Inflammatory macrophage treated with lipopolysaccharide for 4 hours (primary cell): ENCODE measurements at places on chromosomes 1 and 21.

- no peak for DNase-seq
These were observed 29.7 kb downstream of the FAM151A start for GRCh38 chr1:54593571-54594160.

GRCh38 chr21:35266546-35266945 lies 217.4 kb upstream of the RUNX1 start:
- DNase-seq = no peak

DNA sequence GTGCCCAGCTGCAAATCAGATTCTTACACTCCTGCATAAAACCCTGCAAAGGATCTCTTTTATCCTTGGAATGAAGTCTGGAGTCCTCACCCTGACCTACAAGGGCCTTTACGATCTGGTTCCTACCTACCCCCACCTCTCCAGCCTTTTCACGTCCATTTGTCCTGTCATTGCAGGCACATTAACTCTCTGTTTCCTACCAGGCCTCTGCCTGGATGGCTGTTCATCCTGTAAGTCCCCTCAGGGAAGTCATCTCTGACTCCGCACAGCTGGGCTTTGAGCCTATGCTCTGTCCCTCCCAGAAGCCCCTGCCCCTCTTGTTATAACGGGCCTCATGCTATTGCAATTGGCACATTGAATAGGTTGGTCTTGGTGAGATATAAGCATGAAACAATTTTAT lies 96.8 kb upstream of the USP24 start:
- DNase-seq = no peak

DNA sequence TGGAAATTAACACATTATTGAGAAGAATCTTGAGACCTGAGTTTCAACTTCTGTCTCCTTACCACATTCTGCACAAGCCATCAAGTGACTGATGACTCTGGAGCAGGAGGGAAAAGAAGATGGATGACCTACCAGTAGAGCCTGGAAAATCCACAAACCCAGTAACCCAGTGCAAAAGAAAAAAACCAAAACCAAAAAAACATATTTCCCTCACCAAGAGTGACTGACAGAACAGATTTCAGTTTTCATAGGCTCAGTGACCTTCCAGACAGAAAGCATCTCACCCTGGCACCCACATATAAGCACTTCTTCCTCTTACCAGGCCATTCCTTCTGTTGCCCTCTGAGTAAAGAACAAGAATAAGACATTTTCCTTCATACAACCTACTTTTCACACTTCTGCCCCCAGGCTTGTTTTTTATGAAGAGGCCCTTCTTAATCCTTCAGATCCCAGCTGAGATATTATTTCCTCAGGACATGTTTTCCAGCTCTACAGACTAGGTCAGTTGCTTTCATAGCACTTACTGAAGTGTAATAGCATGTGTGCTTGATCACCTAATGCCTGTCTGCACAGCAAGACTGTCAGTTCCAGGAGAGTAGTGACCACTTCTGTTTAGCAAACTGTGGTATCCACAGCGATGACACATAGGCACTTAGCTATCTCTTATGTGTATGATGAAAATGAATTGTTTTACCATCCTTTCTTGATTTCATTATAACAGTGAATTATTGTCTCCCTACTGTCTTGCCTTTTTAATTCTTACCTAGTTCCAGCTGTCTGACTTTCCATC lies 4.0 kb downstream of the TSACC start:
- peak; percentile 59 for DNase-seq

DNA sequence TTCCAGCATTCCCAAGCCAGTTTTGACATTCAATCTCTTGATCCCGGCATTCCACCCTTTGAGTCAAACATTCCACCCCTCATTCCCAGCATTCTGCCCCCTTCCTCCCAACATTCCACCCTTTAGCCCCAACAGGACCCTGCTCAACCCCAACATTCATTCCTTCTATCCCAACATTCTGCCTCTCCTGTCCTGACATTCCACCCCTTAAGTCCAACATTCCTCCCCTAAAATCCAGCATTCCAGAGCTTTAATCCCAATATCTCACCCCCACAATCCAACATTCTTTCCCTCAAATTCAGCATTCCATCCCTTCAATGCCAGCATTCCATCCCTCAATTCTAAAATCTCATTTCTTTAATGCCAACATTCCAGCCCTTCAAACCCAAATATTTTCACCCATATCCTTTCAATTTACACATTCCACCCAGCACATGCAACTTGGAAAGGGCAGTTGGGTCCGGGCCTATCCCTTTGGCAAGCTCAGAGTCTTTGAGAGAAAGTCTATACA lies 22.9 kb downstream of the DDX20 start:
- DNase-seq = no peak

DNA sequence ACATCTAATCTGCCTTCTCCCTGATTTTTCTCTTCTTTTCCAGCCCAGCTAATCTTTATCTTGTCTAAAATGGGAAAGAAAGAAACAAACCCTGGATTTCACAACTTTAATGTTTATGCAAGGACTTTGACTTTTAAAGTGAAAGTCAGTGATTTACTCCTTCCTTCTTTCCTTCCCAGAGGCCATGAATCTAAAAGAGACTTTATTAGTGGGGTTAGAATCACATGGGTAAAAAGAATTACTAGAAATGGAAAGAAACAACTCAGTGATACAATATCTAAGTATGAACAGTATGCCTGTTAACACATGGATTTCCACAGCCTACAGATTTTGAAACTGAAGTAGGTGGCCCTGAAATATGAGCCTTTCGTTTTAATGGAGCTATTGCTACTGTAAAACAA lies 59.8 kb upstream of the KCNK2 start:
- DNase-seq = no peak

DNA sequence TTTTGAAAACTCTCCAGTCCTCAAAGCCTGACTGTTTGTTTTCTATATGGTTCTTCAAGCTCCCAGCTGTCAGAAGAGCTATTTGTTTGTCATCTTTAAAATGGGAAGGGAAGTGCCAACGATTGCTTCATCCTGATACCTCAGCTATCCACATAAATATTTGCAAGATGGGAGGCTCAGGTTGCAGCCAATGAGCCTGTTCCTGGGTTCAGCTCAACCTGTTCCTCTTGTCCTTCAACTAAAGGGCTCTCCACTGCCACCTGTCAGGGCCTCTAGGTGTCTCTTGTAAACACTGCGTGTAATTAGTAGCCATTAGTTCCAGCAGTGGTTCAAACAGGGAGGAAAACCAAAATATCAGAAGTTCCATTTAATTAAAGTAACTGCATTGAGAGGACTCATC lies 445.1 kb downstream of the AJAP1 start:
- DNase-seq = no peak

DNA sequence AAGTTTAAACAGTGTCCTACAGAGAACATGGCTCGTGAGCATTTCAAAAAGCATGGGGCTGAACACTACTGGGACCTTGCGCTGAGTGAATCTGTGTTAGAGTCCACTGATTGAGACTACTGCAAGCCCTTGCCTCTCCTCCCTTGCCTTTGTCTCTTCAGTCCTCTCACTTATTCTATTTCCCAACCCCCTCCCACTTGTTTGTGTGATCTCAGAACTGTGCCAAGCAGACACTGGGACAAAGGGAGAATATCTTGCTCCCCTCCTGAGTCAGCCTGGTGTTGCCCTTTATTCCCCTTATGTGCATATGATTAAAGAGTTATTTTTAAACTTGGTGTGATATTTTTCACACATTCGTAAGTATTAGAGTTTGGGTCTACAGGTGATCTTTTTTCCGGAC lies 11.1 kb upstream of the RPRD2 start:
- DNase-seq = peak; percentile 50

- DNase-seq = no peak
These were observed 83.3 kb downstream of the MAP3K7CL start for GRCh38 chr21:29213513-29214385.

DNA sequence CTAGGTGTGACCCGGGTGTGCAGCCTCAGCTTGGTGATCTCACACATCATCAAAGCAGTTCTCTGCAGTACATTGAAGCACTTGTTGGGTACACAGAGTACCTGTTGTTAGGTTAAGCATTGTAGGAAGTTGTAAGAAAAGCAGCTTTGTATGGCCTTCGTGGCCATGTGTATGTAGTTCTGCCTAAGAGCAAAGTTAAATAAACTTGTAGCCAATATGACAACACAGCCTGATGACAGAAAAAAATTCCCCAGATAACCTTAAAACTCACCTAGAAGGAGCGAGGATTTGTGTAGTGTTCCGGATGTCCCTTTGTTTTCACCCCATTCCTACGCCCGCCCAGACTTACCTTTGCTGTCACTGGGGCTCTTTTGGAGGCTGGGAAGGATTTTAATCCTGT lies 48.0 kb downstream of the DISC1 start:
- no peak for DNase-seq

GRCh38 chr1:204863024-204863423 lies 7.6 kb upstream of the NFASC start:
- DNase-seq = no peak

- DNase-seq = no peak
These were observed 18.6 kb downstream of the AZIN2 start for GRCh38 chr1:33099290-33100118.

GRCh38 chr1:169892927-169893644 lies 610 bp downstream of the SCYL3 start:
- peak; percentile 34 for DNase-seq

GRCh38 chr1:205235951-205236350 lies 8.2 kb downstream of the TMCC2 start:
- DNase-seq = no peak

DNA sequence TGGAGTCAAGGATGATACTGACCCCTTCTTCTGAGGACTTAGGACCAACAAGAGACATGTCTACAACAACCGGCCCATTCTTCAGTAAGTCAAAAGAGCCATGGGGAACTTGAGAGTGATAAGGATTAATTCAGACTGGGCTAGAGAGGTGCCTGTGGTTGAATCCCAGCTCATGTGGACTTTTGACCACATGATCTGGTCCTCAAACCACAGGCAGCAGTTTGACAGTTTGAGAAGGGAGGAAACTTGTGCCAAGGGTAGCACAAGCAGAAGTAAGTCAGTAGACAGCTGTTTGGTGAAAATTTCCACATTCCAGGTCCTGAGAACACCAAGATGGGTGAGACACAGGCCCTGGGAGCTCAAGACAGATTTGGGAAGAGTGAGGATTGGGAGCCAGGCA lies 19.8 kb downstream of the SH3BP5L start:
- DNase-seq = peak; percentile 47

- DNase-seq = no peak
These were observed 5.1 kb upstream of the ELAVL4 start for GRCh38 chr1:50103615-50104081.

GRCh38 chr21:45578176-45578801 lies 36.0 kb upstream of the SLC19A1 start:
- DNase-seq = no peak

DNA sequence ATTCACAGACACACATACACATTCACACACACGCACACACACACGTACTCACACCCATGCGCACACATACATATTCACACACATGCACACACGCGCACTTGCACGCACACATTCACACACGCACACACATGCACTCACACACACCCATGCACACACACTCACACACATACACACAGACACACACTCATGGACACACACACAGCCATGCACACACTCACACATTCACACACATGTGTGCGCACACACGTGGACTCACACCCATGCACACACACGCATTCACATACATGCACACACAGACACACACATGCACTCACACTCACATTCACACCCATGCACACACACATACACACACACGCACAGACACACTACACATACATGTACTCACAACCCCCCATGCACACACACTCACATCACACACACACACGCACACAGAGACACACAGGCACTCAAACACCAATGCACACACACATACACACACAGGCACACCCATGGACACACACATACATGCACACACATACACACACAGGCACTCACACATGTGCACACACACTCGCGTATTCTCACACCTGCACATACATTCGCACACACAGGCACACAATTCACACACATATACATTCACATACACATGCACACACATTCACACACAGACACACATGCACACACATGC lies 589.1 kb downstream of the PTPRU start:
- no peak for DNase-seq

- DNase-seq = no peak
These were observed 33.7 kb downstream of the ZBTB18 start for GRCh38 chr1:244084763-244085162.

DNA sequence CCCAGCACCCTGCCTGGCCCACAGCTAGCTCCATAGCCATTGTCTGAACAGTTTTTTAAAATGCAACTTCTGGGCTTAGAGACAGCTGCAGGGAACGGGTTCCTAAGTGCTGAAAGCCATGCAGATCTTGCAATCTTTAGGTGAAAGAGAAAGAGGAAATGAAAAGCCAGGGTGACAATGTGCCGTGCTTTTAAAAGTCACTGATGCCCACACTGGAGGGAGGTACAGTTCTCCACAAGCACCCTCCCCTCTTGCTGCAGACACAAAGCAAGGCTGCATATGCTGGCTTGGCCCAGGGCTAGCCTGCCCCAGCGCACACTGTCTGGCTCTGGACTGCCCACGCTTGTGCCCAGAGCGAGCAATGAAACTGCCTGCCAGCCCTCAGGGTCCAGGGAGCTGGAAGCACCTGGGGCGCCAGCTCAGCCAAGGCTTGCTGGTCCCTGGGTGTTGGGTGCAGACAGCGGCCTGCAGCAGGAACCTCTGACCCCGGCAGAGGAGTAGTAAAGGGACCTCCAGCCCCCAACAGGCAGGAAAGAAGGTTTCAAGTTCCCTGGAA lies 70.4 kb downstream of the AJAP1 start:
- no peak for DNase-seq

DNA sequence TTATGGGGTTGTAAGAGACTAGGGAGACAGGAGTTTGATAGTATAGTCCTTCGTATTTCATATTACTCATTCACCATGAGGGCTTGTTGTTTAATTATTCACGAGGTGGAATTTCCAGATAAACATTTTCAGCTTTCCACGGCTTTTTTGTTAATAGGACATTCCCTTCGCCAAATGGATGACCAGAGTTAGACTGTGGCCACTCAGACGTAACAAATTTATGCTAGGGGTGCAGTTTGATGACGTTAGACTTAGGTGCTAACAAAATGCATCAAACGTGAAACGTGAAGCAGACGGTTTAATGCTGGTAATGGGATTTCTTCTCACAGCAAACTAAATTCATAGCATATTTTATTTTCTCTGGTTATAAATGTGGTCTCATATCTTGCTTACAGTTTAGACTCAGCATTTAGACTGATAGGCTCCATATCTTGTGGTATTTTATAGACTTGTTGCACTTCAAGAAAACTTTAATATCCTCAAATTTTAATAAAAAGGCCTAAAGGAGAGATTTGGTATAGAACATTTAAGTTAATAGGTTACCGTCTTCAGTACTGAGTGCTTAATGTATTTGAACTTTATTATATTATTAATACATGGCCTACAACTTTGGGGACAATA lies 2.3 kb downstream of the DHX9 start:
- no peak for DNase-seq
